Stimulated activated CD4-positive, alpha-beta T cell treated with anti-CD3 and anti-CD28 coated beads, Interleukin-4, amount 100 ng/mL, for 4 hours (primary cell): ENCODE measurements at places on chromosomes 16 and 17.
A peak's percentile ranks its signal among the peaks of the same experiment; 100 is the strongest.

DNA sequence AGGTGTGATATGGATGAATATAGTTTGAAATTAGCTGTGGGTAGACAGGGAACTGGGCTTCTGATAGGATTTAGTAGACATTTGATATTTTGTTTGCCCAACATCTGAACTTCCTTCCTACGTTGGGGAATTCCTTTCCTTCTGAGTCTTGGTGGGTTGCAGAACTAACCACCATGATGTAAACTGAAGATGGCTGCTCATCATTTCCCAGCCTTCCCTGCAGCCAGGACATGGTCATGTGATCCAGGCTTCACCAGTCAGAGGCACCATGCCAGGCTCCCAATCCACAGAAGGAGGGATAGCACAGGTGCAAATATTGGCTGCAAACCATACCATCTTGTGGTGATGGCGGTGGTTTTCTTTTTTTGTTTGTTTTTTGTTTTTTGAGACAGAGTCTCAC lies 57.4 kb downstream of the EMP2 start:
- DNase-seq: no peak

DNA sequence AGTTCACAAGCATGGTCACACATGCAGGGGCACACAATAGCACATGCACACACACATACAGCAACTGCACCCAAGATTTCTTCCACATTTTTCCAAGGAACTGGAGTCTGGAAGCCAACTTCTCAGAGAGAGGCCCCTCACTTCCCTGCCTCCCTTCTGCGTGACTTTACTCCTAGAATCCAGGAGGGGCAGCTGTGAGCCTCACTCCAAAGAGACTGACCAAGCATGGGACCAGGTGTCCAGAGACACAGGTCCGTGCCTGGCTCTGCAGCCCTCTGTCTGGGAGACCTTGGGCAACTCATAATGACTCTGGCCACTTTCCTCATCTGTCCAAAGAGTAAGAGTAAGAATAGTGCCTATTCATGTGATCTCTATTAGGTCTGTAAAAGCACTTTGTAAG lies 104.7 kb upstream of the TMEM132E start:
- no peak for DNase-seq

- no peak for DNase-seq
Observed at GRCh38 chr16:25270577-25270976, 12.9 kb upstream of the ZKSCAN2 start.

DNA sequence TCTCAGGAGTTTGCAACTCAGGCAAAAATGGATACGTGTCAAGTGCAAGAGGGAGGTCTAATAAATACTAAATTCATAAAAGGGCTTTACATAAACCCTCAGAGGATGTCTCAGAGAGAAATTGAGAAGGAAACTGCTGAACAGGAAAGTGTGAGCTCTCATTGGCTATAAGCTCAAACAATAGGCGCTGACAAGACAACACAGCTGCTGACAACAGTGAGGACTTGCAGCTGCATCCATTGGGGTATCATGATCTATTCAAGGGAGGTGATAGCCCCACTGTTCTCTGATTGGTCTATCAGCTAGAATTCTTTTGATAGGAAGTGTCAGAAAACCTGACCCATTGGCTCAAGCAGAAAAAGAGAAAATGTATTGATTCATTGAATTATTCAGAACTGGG lies 187.2 kb downstream of the CBLN1 start:
- no peak for DNase-seq

GRCh38 chr17:63598281-63598680 lies 2.4 kb upstream of the TACO1 start:
- no peak for DNase-seq

DNA sequence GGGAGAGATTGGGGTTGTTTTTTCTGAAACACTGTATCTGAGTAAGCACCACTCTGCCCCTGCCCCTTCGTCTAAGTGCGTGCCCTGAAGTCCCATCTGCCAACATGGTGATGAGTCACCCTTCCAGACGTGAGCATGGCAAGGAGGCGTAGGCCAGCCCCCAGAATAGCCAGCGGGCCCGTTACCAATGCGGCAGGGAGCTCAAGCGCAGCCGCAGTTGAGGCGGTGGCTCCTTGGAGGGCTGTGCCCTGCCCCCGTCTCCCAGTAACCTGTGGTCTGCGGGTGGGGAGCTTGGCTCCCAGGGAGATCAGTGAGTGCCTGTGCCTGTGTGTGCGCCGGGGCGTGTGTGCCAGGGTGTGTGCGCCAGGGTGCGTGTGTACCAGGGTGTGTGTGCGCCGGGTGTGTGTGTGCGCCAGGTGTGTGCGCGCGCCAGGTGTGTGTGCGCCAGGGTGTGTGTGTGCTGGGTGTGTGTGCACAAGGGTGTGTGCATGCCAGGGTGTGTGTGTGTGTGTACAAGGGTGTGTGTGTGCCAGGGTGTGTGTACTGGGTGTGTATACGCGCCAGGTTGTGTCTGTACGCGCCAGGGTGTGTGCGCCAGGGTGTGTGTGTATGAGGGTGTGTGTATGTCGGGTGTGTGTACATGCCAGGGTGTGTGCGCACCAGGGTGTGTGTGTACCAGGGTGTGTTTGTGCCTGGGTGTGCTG lies 98.6 kb upstream of the CHMP6 start:
- peak; percentile 69 for DNase-seq

GRCh38 chr17:55487695-55488432 lies 23.4 kb downstream of the SMIM36 start:
- no peak for DNase-seq

DNA sequence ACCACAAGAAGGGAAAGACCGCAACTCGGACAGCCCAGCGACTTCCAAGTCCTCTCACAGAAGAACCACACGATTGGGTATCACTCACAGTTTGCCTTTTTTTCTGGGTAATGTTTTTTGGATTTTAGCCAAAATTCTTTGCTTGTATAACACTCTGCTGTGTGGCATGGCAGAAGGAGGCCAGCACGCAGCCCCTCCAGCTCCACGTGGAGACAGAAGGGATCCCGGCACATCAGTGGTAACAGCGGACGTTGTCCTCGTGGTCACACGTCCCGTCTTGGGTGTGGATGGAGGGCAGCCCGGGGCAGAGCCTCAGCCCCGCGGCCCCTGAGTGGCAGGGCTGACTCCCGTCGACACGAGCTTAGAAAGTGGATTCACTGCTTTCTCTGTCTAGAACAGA lies 69.1 kb downstream of the KLHDC4 start:
- no peak for DNase-seq

GRCh38 chr17:56177361-56177760 lies 24.1 kb downstream of the ANKFN1 start:
- DNase-seq: no peak

DNA sequence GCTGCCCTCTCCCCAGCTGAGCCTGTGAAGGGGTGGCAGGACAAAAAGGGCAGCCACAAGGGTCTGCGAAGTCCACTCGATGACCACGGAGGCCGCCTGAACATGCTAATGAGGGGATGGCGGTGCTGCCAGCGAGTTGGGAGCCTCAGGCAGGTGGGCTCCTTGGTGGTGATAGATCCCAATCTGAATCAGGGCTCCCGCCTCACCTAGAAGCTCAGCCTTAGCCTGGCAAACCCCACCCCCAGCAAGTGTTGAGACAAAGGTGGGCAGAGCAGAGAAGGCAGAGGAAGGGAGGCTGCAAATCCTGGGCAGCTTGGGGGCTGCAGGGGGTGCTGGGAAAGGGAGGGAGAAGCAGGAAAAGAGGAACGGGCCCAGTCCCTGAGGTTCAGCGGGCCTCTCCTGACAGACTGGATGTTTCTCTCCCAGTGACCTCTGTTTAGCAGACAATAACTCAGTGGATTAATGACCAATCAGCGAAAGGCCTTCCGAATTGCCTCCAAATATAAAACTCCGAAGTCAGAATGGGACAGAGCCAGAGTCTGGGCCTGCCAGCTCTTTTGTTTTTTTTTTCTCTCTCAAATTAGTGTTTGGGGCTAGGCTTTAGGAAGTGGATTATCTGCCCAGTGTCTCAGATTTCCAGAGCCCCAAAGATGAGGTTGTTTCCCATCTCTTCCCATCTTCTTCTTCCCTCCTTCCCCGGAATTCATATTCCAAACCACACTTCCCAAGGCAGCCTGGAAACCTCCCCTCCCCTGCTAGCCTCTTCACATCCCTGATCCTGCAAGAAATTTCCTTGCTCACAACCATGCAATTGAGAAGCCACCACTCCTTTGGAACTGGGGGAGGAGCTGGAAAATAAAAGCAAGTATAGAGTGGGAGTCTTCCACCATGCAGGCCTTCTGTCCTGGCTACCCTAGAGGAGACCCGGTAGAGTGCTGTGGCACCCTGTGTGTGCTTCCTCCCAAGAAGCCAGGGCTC lies 15.2 kb upstream of the HOXB2 start:
- DNase-seq: no peak

DNA sequence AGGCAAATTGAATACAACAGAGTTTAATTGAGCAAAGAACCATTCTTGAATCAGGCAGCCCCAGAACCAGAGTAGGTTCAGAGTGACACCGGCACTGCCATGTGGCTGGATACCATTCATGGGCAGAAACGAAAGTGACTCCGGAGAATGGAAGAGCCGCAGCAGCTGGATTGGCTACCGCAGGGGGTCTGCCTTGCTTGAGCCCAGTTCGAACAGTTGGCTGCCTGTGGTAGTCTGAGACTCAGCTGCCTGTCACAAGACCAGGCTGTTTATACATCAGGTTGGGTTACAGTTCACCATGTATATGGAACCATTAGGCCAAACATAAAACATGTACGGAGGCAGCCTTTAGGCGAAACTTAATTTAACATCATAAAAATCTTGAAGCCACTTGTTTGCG lies 205.2 kb upstream of the CHMP6 start:
- no peak for DNase-seq

- DNase-seq: no peak
Observed at GRCh38 chr17:81080019-81080418, 45.1 kb downstream of the BAIAP2 start.

- DNase-seq: no peak
Observed at GRCh38 chr17:29757788-29758187, 135.1 kb upstream of the CORO6 start.

- peak; percentile 47 for DNase-seq
Observed at GRCh38 chr16:19071811-19072777, 4.7 kb downstream of the COQ7 start.

GRCh38 chr17:41538565-41538991 lies 10.5 kb upstream of the KRT19 start:
- DNase-seq: no peak

DNA sequence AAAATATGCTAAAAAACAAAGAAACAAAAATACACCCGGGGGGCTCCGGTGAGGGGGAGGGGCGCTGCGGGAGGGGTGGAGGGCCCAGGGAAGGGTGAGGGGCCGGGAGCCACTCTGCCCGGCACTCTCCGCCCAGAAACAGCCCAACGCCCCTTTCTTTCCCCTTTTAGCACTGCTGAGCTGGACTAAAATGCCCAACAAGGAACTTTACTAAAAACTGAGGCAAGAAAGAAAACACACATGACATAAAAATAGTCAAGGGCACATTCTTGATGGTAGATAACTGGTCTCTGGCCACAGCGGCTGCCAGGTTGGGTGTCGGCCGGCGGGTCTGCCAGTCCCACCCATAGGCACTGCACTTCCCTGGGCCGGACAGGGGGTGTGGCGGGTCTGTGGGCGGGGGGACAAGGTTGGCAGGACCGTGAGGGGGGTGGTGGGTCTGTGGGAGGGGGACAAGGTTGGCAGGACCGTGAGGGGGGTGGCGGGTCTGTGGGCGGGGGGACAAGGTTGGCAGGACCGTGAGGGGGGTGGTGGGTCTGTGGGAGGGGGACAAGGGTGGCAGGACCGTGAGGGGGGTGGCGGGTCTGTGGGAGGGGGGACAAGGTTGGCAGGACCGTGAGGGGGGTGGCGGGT lies 20.9 kb downstream of the METRNL start:
- DNase-seq: no peak

DNA sequence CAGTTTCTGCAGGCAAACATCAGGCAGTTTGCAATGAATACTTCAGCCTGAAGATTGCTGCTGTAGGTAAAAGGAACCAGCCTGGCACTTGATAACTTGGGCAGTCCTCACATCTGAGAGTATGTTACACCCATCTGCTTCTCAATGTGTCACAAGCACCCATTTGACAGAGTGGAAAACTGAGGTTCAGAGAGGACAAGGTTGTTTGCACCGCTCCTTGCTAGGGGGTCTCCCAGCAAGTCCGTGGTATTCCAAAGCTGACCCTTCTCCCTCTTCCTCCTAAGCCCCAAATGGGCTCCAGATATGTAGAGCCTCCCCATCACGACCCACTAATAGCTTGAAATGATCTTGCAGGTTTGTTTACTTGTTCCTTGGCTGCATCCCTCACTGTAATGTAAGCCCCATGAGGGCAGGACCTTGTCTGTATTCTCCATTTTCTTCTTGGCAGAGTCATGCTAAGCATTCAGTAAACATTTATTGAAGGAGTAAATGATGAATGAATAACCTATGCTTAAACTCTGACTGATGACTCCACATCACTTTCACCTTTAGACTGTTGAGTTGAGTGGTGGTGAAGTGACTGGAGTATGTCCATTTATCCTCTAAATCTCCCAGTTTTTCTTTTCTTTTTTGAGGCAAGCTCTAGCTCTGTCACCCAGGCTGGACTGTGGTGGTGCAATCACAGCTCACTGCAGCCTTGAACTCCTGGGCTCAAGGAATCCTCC lies 26.4 kb downstream of the HNF1B start:
- no peak for DNase-seq

DNA sequence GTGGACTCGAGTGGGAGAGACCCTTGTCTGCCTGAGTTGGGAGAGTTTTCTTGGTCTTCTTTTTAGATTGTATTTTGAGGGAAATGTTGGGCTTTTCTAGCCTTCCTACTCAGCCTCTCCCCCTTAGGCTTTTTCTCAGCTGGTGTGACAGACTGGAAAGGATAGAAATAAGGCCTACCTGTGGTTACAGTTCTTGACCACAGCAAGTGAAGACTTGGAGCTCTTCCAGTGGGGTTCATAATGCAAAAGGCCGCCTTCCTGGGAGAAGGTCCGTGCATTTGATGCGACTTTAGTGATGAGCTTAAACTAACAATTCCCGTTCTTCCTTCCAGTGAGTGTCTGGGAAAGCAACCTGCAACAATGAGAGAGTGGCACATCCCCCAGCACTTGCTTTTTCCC lies 56.8 kb downstream of the B9D1 start:
- DNase-seq: no peak

DNA sequence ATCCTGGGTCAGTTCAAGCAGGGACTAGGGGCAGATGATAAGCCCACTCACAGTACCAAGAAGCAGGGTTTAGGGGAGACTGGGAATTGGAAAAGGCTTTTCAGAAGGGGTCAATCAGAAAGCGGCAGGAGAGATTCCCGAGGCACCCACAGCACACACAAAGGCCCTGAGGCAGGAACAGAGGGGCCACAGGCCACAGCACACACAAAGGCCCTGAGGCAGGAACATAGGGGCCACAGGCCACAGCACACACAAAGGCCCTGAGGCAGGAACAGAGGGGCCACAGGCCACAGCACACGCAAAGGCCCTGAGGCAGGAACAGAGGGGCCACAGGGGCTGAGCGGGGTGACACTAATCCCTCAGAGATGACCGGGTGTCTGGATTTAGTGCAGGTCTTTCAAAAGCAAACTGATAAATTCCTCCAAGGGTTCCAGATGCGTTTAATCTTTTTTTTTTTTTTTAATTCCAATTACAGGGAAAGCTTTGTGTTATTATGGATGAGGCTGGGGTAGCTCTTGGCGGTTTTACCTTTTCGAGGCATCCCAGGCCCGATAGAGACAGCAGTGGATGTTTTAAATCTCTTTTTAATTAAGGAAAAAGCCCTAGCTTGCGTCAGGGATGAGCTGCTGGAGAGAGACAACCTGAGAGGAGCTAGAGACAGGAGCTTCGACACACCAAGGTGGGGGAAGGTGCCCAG lies 31.0 kb upstream of the GINS2 start:
- no peak for DNase-seq
